ENCODE measurements at places on chromosomes 5 and 9.

DNA sequence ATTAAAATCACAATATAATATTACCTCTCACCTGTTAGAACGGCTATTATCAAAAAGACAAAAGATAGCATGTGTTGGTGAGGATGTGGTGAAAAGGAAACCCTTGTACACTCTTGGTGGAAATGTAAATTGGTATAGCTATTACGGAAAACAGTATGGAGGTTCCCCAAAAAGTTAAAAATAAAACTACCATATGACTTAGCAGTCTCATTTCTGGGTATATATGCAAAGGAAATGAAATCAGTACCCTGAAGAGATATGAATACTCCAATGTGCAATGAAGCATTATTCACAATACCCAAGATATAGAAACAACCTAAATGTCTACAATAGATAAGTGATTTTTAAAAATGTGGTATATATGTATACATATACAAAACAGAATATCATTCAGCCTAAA lies 199.9 kb downstream of the SNX18 start:
- no peak for DNase-seq

GRCh38 chr5:149895416-149896345 lies 48.9 kb downstream of the PDE6A start:
- DNase-seq: no peak

DNA sequence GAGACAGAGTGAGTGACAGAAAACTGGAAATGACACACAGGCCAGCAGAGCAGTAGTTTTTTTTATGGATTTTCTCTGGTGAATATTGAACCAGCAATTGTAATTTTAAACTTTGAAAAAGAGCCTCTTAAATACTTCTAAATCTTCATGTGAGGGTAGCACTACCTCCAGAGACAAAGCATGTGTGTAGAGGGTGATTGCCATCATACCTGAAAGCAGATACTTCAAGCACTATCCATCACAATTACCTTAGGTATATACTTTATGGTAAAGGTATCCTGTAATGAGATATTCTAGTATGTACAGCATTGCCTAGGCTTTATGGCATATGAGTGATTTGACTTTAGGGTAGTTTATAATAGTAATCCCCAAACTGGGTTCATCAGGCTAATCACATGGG lies 3.4 kb upstream of the EBF1 start:
- no peak for DNase-seq

GRCh38 chr9:78187763-78188484 lies 48.0 kb upstream of the CEP78 start:
- DNase-seq: no peak

- no peak for DNase-seq
These were observed 480.3 kb downstream of the RAB3C start for GRCh38 chr5:59062986-59063683.

- no peak for DNase-seq
These were observed 55.9 kb downstream of the CDK5RAP2 start for GRCh38 chr9:120524038-120524437.

Data from activated CD4-positive, alpha-beta T cell treated with anti-CD3 and anti-CD28 coated beads, Interleukin-2, amount 50 U/mL, for 24 hours (primary cell).